ENCODE measurements at places on chromosomes 2 and 18.

GRCh38 chr2:55768991-55769390, 75.3 kb upstream of the PNPT1 start:
- DNase-seq, result no peak

- DNase-seq, result peak; percentile 91
These were observed 425.7 kb downstream of the SETBP1 start for GRCh38 chr18:45106331-45106774.

DNA sequence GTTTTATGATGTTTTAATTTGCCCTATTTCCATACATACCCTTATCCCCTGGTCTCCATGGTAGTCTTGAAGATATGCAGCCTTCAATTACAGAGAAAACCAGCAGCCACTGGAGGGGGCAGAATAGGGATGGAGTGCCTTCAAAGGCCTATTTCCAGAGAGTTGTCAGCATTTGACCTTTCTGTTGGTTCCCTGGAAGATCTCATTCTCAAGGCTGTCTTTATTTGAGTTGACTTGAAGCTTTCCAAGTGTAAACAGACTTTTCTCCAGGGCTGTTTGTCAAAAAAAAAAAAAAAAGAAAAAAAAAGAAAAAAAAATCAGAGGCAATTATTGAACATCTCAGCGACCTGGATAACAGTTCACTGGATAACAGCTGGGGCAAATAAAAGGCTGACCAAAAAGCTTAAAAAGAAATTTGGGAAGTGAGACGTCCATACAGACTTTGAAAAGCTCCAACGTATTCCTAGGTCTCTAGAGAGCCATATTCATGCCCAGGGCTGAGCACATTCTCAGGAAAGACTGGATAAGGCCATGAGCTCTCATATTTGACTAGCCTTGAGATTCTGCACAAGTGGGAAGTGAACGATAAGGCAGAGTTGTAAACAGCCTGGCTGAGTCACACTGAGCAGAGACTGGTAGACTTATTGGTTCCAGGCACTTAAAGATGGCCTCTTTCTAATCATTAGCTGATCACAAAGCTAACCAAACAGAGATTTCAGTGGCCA, 126.6 kb downstream of the VAPA start:
- DNase-seq, result no peak

- DNase-seq, result peak; percentile 93
These were observed 7.5 kb downstream of the SERTAD2 start for GRCh38 chr2:64646007-64646880.

DNA sequence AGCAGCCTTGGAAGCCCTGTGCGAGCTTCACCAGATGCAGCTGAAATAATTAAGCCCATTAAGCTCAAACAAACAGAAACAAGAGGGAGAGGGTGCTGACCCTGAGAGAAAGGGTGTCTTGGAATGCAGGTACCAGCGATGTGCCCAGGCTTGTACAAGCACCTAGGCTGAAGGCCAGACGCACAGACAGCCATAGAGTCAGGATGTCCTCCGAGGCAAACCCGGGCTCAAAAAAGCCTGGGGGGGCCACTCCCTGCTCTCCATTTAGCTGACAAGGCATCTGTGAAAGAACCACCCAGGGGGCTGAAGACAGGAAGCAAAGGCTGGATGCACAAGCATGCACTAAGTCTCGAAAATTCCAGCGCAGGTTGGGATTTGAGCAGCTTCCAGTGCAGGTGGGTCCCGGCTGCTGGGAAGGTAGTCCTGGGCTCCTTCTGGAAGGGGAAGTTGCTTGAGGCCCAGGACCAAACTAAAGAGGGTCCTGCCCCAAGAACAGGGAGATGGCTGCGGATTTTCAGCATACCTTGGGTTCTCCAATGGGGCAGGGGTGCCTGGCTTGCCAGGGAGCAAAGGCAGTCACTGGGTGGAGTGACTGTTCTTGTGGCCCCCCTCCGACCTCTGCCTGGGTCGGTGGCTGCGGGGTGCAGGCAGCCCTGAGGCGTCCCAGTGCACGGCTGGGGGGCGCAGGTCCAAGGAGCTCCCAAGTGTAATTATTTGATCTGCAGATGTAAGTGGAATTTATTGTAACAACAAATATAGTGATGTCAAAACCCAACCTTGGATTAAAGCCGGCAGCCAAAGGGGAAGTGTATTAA, 5.9 kb downstream of the GBX2 start:
- no peak for DNase-seq

GRCh38 chr2:15816226-15816625, 124.1 kb upstream of the MYCN start:
- no peak for DNase-seq

- DNase-seq, result peak; percentile 46
These were observed 57.8 kb upstream of the RGPD5 start for GRCh38 chr2:109736177-109736827.

DNA sequence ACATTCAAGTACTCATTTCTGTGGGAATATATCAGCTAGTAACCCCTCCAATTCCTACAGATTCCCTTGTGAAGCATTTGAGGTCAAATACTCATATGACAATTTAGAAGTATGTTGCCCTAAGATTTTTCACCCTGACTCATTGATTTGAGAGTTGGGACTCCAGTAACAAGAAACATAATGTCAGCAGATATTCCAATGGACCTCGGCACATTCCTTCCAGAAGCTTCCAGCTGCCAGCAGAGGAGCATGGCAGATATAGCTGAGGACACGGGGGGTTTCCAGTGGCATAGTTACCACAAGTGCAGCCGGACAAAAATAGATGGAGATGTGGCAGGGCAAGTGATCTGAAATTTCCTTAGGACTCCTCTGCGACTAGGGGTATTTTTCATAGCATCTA, 101.9 kb upstream of the ARHGAP28 start:
- DNase-seq, result no peak

DNA sequence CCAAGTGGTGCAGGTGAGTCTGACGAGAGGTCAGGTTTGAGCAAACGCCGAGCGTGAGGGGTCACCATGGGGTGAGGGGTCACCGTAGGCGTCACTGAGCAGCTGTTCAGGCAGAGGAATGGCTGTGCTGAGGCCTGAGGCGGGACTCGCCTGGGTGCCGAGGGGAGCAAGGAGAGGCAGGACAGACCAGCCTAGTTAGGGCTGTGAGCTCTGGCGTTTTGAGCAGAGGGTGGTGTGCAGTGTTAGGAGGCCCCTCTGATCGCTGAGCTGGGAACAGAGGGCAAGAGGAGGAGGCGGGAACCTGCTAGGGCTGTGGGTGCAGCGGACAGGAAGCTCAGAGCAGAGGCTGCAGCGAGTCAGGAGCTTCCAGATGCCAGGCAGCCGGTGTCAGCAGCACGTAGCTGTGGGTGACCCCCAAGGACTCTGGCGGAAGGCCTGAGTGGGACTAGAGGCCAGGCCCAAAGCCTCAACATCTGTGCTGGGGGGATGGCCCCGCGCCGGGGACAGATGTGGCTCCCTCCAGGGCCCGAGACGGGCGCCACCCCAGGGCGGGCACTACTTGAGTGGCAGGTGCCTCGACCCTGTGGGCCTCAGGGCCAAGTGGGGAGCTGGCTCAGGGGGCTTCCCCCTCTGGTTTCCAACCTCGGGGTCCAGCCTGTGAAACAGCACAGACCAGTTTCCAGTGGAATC, 55.7 kb downstream of the KCNG2 start:
- no peak for DNase-seq

DNA sequence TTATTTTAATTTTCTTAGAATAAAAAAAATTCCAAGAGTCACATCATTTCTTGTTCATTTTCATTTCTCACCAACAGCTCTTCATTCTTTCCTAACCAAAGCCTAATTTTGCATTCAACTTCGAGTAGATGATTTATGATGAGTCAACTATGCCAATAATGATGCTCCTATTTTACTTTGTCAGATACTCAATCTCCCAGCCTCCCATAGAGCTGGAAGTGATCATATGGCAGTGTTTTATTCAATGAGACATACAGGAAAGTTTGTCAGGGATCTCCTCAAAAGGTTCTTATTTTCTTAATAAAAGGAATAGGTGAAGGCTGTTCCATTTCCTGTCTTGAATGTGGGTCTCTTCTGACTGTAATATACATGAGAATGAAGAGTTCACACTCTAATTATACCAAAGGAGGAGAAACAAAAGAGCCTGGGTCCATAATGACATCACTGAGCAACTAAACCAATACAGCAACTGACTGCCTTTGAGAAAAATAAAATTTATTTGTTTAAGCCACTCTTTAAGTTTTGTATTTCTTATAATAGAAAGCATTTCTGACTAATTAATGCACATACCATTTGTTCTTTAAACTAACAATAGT, 231.2 kb upstream of the CYP26B1 start:
- no peak for DNase-seq

DNA sequence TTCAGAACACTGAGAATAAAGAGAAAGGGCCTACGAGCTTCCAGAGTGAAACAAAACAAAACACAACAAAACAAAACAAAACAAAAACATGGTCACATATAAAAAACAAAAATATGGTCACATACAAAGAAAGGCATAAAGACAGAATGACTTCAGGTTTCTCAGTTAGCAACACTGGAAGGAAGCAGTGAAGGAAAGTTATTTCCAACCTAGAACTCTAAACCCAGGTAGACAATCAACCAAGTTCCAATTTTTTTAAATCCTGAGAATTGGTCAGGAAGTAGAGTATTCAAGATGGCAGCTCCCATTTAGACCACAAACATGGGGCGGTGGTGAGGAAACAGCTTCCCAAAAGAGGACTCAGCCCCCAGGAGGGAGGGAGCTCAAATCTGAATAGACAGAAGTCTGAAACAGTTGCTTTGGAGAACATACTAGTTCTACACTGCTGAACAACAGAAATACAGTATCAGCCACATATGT, 9.1 kb downstream of the DRC1 start:
- no peak for DNase-seq

DNA sequence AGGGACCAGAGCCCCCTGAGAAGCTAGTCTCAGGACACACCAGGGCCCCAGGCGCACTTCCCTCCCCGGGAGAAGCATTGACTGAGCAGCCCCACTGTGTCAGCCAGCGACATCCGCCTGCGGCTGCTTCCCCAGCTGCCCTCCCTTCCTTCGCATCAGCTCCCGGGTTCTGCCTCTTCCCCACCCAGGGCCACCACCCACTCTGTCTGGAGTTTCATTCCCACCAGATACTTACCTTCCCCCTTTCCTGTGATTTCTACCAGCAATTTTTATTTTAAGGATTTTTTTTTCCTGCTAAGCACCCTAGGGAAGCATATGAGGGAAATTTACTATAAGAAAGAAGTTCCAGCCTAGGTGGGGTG, 99.2 kb downstream of the SMAD7 start:
- no peak for DNase-seq

- DNase-seq, result no peak
These were observed 4.5 kb downstream of the RHOB start for GRCh38 chr2:20451341-20451740.

- no peak for DNase-seq
These were observed 113.1 kb downstream of the GCA start for GRCh38 chr2:162457046-162457445.

- DNase-seq, result peak; percentile 21
These were observed 3.1 kb downstream of the SP140L start for GRCh38 chr2:230329946-230330605.

- DNase-seq, result peak; percentile 78
These were observed 252.6 kb downstream of the AGAP1 start for GRCh38 chr2:235746257-235746934.

GRCh38 chr2:108034843-108035242, 48.5 kb downstream of the SLC5A7 start:
- DNase-seq, result no peak

- no peak for DNase-seq
These were observed 178.0 kb downstream of the HAUS1 start for GRCh38 chr18:46282177-46282570.

DNA sequence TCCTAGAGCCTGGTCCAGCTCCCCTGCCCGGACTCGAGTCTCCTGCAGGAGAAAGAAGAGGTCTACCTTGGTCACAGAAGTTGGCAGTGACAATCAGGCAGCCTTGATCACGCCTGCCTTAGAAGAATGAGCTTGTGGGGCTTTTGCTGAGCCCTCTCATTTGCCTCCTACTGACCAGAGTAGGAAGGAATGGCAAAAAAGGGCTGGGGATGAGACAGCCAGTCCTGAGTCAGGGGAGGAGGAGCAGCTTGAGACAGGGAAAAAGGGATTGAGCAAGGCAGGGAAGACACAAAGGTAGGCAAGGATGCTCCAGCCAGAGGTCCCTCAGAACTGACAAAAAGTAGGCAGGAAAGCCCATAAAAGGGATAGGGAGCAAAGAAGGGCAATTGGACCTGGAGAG, 6.0 kb downstream of the WDR54 start:
- no peak for DNase-seq

GRCh38 chr2:123695426-123695825, 329.7 kb upstream of the CNTNAP5 start:
- DNase-seq, result peak; percentile 40

GRCh38 chr2:232228971-232229894, 149.3 kb upstream of the ALPP start:
- DNase-seq, result no peak

GRCh38 chr18:7482342-7482741, 84.8 kb upstream of the PTPRM start:
- no peak for DNase-seq

DNA sequence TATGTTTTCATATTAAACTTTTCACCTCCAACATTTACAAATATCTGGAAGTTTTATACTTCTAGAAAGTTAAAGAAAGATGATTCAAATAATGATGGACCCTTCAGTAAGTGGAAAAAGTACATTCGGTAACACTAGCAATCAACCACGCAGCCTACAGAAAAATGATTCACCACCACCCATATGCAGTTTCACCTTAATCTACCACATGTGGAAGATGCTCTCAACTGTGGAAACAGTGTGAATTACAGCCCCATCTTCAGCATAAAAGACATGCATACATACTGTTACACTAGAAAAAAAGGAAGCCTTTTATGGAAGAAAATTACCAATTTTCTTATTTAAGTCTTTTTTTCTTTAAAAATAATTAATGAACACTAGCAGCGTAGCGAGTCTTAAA, 1.1 kb downstream of the SLC38A11 start:
- no peak for DNase-seq

GRCh38 chr2:19256121-19256601, 102.3 kb downstream of the OSR1 start:
- DNase-seq, result no peak

- no peak for DNase-seq
These were observed 122.8 kb upstream of the UXS1 start for GRCh38 chr2:106316915-106317314.

GRCh38 chr2:141499123-141499522, 631.7 kb downstream of the LRP1B start:
- peak; percentile 80 for DNase-seq

DNA sequence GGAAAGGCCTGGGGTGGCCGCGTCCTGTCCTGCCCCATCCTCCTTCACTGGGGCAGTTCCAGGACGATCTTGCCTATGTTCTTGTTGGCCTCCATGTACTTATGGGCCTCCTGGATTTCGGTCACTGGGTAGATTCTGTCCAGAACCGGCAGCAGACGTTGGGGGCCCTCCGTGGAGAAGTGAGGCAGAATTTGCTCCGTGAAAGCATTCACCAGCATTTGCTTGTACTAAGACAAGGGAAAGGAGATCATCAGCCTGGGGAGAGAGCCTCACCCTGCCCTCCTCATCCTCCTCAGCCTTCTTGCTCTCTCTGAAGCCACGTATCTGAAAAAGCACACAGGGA, 1.4 kb upstream of the SF3B6 start:
- DNase-seq, result no peak

- no peak for DNase-seq
These were observed 62.7 kb downstream of the TRAPPC12 start for GRCh38 chr2:3442185-3442584.

- no peak for DNase-seq
These were observed 179.5 kb downstream of the PHLPP1 start for GRCh38 chr18:62894681-62895390.

Data from KBM-7 (cell line).